CMK (cell line): ENCODE measurements at places on chromosomes 2 and 18.
A peak's percentile ranks its signal among the peaks of the same experiment; 100 is the strongest.

- no peak for DNase-seq
Observed at GRCh38 chr2:7014174-7014640, 97.0 kb downstream of the RNF144A start.

- DNase-seq = no peak
Observed at GRCh38 chr18:51038110-51038509, 8.1 kb downstream of the SMAD4 start.

GRCh38 chr2:185245806-185246205 lies 492.8 kb upstream of the FSIP2 start:
- no peak for DNase-seq

- no peak for DNase-seq
Observed at GRCh38 chr2:29819570-29819969, 101.8 kb downstream of the ALK start.

DNA sequence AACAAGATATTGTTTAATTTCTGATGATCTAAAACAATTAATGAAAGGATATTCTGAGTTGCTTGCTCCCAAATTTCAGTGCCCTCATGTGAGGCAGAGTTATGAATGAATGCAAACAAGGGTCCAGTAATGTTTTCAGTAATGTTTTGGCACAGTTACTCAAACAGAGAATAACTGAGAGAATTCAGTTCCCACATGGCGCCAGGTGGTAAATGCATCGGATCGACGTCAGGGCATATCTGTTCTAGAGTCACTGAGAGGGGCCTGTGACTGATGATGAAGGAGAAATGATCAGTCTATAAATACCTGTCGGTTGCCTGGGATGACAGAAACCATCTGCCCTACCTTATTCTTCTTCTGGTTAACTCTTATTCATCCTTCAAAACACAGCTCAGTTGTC lies 81.4 kb downstream of the KCNS3 start:
- DNase-seq = no peak

DNA sequence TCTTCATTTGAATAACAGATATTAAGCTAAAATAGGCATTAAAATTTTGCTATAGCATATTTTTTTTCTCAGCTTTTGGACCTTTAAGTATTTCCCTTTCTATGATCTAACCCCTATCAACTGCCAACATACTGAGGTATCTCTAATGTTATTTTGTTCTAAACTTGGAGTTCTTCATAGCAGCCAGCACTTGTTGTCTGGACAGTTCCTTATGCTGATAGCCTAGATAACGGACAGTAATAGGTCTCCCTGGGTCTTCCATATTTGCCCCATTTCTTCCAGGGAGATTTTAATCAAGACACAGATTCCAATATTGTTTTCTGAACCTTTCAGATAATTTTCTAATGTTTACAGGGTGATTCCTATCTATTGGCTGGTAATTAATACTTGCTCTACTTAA lies 475.8 kb upstream of the MAP2 start:
- DNase-seq = no peak

DNA sequence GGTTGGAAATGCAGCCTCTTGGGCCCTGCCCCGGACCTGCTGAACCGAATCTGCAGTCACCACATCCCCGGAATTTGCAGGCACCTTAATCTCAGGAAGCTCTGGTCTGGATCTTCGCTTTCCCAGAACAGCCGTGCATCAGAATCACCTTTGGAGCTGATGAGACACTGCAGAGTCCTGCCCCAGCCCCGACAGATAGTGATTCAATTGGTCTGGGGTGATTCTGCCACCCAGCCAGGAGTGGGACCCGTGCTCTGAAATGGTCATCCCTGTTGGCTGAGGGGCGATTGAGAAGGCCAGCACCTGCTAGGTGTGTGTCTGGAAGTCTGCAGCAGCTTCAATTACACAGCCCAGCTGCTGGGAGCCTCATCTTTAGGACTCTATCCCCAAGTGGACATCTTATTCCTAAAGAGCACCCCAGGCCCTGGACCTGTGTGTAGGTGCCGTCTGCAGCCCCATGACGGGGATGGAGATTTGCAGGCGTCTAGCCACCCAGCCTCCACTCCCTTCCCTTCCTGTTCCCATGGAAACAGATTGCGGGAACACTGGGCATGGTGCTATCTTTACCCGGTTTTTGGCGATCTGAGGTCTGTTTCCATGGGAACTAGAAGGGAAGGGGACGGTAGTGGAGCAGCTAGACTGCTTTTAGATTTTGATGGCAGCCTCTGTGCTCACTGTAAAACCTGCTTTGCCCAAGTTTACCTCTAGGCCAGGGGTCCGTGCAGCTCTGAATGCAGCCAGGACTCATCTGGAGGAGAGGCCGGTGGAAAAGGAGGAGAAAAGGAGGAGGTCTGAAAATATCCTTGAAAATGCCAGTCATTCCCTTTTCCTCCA lies 156.1 kb downstream of the LDLRAD4 start:
- DNase-seq = no peak

DNA sequence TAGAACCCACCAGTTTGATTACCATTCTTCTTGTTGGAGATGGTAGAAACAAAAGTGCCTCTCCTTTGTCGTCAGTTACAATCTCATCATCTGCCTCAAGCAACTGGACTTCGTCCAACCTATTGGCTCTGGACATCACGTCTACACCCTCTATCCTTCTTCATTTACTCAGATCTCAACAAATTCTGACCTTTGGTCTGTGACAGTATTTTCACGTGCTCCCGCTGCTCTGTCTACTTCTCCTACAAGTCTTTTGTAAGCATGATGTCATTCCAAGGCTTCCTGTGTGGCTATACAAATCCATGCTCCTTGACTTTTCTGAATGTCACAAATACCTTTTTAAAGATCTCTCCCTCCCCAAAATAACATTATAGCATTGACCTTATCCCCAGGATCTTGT lies 43.0 kb upstream of the PID1 start:
- no peak for DNase-seq

- DNase-seq = no peak
Observed at GRCh38 chr2:69969991-69970390, 8.6 kb upstream of the ASPRV1 start.

GRCh38 chr2:147679955-147680531 lies 164.8 kb upstream of the ACVR2A start:
- no peak for DNase-seq

DNA sequence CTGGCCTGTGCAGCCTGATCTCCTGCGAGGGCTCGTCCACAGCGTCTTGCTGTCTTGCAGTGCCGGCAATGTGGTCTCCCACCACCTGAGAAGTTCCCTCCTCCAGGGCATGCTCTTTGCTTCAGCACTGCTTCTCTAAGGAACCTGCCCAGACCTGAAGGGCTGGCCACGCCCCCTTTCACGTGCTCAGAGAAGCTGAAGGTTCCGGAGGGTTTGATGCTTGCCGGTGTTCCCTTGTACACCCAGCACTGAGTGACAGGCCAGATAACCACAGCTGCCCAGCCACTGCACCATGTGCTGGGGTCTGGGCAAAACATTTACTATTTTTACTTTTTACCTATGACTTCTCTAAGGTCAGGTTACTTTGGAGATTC lies 1.7 kb upstream of the POLR2D start:
- no peak for DNase-seq

DNA sequence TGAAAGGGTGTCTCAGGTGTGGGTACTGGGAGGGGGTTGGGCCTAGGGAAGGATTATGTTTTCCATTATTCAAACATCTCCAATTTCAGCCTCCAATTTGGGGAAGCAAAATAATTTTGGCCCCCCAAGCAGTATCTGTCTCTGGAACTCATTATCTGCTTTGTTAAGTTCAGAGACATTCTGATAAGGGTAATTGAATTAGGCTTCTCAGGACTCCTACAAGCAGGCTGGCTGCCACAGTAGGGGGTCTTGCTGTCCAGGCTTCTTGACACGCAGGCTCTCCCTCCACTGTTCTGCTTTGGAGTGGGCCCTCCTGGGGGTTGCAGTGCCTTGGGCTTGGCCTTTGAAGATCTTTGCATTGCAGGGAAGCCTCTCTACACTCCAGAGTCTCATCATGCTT lies 108.1 kb upstream of the SIX2 start:
- DNase-seq = no peak

- no peak for DNase-seq
Observed at GRCh38 chr2:208049441-208049840, 24.1 kb upstream of the PLEKHM3 start.

- no peak for DNase-seq
Observed at GRCh38 chr2:65311049-65311448, 83.4 kb downstream of the ACTR2 start.

- DNase-seq = no peak
Observed at GRCh38 chr18:11714244-11714918, 25.3 kb downstream of the GNAL start.

- no peak for DNase-seq
Observed at GRCh38 chr2:8692783-8693156, 10.9 kb downstream of the ID2 start.

- DNase-seq = no peak
Observed at GRCh38 chr2:29816651-29817050, 104.7 kb downstream of the ALK start.

GRCh38 chr2:31823558-31823957 lies 187.2 kb downstream of the MEMO1 start:
- no peak for DNase-seq

- DNase-seq = no peak
Observed at GRCh38 chr2:236631281-236631855, 61.7 kb downstream of the ACKR3 start.

- no peak for DNase-seq
Observed at GRCh38 chr18:56789004-56789888, 138.1 kb downstream of the WDR7 start.

- no peak for DNase-seq
Observed at GRCh38 chr2:24856791-24857211, 63.2 kb downstream of the ADCY3 start.

DNA sequence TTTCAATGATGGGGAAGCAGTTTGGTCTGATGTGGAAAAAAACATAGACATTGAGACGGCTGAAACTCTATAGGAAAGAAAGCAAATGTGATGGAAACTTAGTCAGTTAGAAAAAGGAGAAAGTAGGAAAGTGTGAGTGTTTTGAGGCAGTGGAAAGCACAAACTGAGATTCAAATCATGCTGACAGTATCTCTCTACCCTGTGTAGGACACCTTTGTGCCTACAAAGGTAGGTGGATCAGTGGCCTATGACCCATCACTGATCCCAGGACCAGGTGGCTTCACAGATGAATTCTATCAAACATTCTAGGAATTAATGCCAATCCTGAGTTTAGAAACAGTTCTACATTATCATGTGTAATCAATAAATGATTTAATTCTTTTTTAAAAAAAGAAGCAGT lies 57.1 kb downstream of the CD226 start:
- DNase-seq = no peak

DNA sequence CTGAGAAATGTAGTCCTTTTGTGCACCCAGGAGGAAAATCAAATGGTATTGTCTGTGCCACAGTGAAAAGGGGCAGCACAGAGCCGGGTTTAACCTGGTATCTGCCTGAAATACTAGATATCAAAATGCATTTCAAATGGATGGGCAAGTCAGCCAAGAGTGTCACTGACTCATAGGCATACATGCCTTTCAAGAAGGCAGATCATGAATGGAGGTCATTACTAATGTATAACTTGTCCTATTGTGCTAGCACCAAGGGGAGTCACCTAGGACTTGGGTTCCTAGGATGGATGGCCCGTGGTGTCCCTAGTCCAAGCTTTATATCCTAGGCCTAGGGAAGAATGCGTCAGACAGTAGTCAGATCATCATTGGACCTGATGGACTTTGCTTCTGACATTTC lies 49.9 kb downstream of the TCF7L1 start:
- DNase-seq = no peak

DNA sequence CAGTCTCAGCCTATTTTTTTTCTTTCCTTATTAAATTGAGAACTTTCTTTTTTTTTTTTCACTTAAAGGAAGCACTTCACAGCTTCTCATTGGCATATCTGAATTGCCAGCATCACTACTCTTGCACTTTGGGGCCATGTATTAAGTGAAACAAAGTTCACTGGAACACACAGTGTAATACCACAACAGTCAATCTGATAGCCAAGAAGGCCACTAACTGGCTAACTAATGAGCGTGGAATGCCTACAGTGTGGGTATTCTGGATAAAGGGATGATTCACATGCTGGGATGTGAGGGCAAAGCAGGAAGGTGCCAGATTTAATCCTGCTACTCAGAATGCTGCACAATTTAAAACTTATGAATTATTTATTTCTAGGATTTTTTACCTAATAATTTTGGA lies 11.7 kb upstream of the C18orf63 start:
- no peak for DNase-seq

- DNase-seq = no peak
Observed at GRCh38 chr2:69390001-69390400, 3.0 kb upstream of the GFPT1 start.

- no peak for DNase-seq
Observed at GRCh38 chr2:162382278-162382677, 38.3 kb downstream of the GCA start.

DNA sequence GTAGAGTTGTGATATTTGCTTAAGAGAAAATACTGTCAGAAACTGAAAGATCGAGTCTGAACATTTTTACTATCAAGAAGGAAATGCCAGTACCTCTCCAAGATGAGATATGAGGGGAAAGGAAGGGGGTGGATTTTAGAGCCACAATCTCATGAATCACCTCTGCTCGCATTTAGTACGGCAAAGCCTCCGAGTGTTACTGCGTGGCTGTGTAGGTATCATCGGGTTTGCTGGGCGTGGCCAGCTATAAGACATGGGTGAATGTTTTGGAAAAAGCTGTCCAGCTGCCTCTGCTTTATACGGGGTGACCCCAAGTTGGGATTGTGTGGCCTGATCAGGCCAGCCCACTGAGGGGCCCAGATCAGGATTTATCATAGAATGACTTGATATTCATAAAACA lies 826.4 kb downstream of the SOCS6 start:
- DNase-seq = no peak

DNA sequence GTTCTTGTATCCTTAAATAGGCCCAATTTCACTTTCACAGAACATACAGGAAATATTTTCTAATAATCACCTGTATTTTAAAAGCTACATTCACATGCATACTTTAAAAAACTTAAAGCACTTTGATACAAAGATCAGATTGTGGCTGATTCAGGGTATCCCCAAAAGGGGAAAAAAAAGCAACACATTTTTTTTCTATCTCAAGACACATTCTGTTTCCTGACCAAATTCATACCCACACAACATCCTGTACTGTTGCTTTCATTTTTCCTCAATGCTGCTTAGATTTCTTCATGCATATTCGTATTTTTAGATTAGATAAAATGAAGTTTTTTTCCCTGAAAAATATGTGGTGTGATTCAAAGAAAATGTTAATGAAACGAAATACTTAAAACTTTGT lies 122.5 kb downstream of the TMEFF2 start:
- peak; percentile 22 for DNase-seq

DNA sequence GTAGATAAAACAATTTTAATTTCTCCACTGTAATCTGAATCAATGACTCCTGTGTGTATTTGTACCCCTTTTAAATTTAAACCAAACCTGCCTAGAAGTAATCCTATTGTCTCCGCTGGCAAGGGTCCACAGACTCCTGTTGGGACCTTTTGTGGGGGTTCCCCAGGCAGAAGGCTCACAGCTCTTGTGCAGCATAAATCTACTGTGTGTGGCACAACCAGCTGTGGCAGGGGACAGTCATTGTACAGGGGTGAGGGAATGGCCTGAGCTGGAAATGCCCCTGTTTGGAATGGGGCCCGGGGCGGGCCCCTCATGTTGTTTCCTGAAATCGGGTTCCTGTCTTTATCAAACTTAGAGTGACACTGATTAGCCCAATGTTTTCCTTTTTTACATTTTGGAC lies 318.2 kb upstream of the FAM98A start:
- DNase-seq = no peak

- no peak for DNase-seq
Observed at GRCh38 chr2:177629357-177630024, 236.9 kb downstream of the AGPS start.
